ENCODE measurements at places on chromosomes 2 and 18.

DNA sequence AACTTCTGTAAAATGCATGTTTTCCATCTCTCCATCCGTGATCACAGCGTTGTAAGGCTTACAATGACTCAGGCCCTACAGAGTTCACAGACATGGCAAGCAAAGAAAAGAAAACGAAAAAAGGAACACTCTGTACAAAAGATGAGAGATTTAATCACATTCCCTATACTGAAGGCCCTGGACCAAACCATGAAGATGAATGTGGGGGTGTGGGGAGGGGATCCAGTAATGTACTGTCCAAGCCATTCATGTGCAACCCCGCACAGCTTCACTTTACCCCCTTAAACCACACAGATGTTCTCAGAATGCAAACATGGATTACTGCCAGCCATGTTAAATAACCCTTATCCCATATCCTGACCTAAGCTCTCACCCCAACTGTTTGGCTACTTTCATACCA lies 391.1 kb downstream of the NCKAP5 start:
- DNase-seq, result no peak

DNA sequence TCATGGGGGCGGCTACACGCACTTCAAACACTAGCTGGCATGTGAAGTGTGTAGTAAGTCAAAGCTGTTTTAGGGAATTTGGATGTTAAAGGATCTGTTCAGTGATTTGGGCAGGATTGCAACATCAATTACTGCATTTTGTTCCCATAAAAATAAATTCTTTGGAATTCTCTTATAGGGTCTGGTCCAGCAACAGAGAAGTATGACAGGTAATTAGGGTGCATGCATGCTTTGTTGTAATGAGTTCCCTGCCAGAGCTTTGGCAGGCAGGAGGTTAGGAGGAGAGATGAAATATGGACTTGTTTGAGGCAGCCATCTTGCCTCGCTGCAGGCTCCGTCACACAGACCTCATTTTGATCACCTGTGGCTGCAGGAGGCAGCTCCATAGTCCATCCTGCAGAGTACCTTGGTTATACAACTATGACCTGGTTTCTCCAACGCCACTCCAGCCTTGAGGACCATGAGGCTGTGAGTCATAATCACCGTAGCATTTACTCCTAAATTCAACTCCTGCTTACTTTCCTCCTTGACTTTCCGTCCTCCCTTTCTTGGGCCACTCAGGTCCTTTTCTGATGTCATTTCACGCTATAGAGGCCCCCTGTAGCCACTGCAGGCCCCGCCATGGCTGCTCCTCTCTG lies 26.5 kb upstream of the EML4 start:
- no peak for DNase-seq

- DNase-seq, result no peak
Measured at GRCh38 chr2:151655663-151656398, 78.4 kb downstream of the NEB start.

DNA sequence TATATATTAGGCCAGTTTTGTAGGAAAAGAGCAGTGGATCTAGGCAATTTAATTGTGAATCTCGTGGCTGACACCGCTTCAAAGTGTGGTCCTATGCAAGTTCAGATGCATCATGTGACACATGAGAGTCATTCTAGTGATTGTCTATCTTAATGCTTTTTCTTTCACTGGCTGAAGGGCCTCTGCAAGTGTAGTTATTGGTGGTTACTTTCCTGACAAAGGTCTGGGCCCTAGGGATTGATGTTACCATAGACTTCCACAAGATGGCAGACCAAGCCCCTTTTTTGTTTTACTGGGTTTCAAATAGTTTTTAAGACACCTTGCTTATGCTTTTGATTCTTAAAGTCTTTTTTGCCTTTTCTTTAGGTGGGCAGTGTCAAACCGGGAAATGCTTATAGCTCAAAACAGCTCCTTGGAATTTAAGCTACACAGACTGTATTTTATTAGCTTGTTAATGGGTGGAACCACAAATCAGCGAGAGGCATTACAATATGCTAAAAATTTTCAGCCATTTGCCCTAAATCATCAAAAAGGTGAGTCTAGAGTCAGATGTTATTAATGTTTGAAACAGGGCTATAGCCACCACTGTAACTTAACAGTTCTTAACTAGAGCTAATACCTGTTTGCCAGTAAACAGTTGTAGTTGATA lies 25.9 kb downstream of the CD8A start:
- DNase-seq, result peak; percentile 54

- no peak for DNase-seq
Measured at GRCh38 chr2:7429733-7430132, 512.5 kb downstream of the RNF144A start.

DNA sequence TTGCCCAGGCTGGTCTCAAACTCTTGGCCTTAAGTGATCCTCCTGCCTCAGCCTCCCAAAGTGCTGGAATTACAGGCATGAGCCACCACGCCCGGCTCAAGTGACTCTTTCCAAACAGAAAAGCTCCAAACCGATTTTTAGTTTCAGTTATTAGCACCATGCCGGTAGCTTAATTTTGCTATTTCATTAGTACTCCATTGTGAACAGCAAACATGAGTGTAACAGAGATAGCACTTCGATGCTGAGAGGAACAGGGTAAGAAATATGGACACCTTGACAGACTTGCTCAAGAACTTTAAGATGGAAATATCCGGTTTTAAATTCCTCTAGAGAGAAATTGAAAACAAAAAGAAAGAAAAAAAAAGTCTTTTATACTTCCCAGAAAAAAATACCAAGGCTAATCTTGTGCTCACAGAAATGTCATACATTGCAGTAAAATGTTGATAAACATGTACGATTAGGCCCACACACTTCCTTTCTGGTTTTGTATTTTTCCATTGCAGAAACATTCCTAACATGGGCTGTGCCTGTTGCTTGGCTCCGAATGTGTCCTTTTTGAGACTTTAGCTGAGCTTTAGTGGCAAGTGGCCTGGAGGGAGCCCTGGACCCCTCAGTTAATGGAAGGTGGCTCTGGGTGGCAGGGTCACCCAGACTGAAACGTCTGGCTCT lies 18.3 kb downstream of the FHL2 start:
- DNase-seq, result no peak

DNA sequence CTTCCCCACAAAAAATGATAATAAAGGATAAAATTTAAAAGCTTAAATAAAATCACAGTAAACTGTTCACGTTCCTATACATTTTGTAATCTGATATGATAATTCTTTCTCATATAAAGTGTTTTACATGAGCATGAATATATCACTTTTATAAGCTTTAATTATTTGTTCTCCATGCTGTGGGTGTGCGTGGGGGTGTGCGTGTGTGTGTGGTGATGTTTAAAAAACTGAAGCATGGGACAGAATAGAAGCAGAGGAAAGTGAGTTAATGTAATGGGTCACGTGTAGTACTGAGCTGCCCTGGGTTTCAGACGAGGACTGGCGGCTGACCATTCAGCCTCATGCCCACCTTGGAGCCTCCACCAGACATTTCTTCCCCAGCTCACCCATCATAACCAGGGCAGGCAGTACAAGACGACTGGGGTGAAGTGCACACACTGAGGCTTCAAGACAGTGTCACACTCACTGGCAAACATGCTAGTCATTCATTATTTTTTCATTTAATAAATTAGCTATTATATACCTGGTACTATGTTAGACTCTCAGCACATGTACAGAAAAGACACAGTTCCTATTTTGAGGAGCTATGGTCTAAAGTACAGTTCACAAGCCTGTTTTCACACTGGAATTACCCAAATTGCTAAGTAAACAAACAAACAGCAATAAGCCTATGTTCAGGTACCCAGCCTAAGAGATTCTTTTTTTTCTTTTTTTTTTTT lies 97.2 kb upstream of the LPIN2 start:
- no peak for DNase-seq

DNA sequence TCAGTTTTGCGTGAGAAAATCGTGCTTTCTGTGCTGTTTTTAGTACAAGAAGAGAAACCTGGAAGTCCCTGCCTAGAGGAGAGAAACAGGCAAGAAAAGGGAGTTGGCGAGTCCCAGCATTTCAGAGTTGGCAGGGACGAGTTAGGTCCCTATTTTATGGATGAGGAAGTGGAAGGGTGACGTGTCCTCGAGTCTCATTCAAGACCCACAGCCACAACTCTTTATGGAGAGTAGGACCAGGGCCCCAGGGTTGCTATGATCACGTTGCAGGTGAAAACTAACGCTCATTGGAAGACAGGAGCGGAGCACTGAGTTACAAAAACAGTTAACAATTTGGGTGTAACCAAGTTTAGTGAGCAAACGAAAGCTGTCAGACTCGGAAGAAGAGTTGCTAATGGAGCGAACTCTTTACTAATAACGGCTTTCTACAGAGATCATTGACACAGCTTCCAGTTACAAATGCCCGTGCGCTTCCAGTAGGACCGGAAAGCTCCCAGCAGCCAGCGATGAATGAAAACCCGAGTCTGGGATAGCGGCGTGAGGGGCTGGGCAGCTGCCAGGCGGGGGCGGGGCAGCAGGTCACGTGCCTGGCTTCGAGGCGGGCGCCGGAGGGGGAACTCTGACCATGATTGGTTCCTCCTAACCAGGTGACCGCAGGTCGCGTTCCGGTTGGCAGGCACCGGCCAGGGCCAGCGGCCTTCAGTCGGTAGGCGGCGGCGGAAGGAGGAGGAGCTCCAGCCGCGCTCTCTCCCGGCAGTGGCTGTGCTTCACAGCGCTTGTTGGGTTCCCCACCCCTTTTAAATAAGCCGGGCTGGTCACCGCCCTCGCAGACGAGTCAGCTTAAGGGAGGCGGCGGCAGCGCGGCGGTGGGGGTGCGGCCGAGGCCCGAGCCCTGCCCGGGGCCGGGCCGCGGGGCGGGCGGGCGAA lies at the start of gene CCNYL1:
Gene CCNYL1 (plus strand): TSS at position 827 of the 927 bp plus-strand sequence. CDS start 257 bp downstream, outside the sequence.
- peak; percentile 99 for DNase-seq

DNA sequence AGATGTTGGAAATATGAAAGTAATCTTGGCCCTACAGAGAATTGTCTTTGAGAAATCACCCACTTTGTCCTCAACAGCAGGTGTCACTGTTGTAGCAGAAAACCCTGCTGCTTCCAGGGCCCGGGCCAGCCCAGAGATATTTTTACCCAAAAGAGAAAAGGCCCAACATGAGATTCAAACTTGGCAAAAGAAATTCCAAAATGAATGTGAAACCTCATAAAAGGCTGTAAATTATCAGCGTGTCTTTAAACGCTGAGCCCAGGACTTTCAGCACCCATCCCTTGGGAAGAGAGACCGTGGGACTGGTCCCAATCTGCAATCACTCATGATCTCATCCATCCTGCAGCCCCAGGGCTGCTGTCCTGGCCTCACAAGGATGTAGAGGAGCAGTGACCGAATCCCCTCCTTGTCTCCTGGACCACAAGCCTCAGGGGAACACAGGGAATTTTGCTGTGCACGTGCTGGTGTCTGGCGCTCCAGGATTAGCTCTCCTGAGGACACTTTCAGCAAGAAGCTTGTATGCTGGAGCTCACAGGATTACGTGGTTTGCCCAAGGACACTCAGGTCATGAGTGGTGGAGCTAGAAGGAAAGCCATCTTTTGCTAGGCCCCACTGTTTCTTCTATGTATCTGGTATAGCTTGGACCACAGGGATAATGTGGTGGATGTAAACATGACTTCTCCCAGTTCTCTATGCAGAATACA lies 202.1 kb downstream of the RNF144A start:
- DNase-seq, result peak; percentile 38

GRCh38 chr18:31549416-31549815 lies 42.3 kb upstream of the TTR start:
- no peak for DNase-seq

- no peak for DNase-seq
Measured at GRCh38 chr2:150182566-150183235, 304.8 kb downstream of the RND3 start.

DNA sequence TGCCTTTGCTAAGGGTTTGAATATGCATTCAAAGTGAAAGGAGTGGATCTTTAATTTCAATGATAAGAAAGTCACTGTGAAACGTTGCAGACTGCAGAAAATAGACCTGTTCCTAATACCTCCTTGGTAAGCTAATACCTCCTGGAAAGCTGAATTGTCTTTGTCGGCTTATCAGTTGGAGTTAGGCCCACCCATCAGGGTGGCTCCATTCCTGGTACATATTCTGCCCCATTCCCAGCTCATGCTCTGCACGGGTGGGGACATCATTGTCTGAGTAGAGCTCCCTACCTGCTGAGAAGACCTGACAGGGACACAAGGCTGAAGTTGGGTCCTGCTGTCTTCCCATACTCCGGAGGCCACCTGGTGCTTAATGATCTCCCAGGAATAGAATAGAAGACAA lies 203.3 kb downstream of the EN1 start:
- no peak for DNase-seq

DNA sequence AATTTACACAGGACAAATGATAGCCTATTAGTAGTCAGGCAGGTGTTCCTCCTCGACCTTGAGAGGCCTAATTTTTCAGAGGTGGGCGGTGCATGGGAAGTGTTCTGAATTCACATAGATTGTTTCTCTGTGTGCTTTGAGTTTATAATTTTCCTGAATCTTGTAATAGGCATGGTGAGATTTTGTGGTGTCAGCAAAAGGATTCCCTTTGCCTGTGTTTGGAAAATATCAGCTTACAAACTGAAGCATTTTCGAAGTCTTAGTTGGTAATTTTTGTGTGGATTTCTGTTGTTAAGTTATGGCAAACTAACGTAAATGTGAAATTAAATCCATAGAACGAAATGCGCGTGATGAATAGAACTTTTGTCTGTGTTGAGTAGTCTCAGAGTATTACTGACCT lies 194.0 kb upstream of the RBMS1 start:
- no peak for DNase-seq

DNA sequence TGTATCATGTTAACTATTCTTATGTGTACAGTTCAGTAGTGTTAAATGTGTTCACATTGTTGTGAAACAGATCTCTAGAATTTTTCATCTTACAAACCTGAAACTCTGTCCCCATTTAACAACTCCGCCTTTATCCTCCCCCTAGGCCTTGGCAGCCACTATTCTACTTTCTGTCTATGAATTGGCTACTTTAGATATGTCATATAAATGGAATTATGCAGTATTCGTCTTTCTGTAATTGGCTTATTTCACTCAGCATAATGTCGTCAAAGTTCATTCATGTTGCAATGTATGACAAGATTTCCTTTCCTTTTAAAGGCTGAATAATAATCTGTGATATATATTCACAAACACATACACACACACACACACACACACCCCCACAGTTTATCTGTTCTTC lies 12.4 kb downstream of the ARMC9 start:
- no peak for DNase-seq

GRCh38 chr2:17648581-17648980 lies 105.0 kb downstream of the SMC6 start:
- no peak for DNase-seq

DNA sequence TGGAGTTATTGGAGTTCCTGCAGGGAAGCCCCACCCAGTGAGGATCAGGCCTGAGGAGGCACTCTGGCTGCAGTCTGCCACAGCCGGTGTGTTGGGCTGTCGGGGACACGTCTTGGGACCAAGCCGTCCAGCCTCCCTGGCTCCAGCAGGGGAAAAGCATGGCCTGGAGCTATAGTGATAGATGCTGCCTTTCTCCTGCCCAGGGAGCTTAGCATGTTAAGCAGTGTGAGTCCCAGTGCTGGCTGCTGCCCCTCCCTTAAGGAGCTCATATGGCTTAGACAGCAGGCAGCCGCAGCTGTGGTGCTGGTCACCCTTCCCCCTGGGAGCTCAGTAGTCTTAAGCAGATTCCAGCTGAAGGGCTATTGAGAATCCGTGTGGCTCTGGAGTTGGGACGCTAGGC lies 78.9 kb downstream of the CERS6 start:
- DNase-seq, result no peak

- no peak for DNase-seq
Measured at GRCh38 chr18:46867367-46868143, 49.8 kb downstream of the PIAS2 start.

GRCh38 chr2:116582850-116583249 lies 1231.6 kb upstream of the DDX18 start:
- no peak for DNase-seq
